ENCODE measurements at places on chromosomes 12 and 14.

DNA sequence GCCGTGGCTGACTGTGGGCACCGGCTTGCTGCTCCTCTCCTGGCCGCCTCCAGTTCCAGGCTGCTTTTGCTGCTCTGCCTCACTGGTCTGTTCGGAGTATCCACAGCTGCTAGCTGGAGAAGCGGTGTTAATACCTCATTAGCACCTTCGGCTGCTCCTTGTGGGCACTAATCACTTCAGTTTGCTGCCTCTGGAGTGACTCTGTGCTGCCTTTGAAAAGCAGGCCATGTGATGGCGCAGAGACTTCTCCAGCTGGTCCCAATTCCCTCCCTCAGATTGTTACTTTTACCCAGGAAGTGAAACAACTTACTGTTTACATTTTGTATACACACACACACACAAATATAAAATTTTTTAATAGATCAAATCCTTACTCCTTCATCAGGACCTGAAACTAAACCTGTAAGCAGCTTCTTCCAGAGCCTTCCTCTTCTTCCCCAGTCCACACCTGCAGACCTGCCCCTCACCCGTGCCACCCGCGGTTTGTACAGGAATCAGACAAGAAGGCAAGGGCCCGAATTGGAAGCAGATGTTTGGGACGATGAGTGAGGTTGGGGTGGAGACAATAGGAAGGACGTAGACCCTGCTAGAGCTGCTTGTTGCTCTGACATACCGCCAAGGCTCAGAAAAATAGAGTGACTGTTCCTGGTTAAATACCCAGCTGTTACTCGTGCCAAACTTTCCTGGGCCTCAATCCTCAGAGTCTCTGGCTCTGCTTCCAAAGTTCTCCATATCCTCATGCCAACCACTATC is 41.5 kb upstream of the LTBP2 start:
- DNase-seq = no peak

DNA sequence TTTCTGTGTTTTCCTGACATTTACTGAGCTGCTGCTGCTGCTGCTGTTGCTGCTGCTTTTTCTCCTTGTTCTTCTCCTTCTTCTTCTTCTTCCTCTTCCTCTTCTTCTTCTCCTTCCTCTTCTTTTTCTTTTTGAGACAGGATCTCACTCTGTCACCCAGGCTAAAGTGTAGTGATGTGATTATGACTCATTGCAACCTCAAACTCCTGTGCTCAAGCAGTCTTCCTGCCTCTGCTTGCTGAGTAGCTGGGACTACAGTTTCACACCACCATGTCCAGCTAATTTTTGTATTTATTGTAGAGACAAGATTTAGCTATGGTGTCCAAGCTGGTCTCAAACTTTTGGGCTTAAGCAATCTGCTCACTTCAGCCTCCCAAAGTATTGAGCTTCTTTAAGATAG is 95.8 kb downstream of the TMTC3 start:
- DNase-seq = no peak

DNA sequence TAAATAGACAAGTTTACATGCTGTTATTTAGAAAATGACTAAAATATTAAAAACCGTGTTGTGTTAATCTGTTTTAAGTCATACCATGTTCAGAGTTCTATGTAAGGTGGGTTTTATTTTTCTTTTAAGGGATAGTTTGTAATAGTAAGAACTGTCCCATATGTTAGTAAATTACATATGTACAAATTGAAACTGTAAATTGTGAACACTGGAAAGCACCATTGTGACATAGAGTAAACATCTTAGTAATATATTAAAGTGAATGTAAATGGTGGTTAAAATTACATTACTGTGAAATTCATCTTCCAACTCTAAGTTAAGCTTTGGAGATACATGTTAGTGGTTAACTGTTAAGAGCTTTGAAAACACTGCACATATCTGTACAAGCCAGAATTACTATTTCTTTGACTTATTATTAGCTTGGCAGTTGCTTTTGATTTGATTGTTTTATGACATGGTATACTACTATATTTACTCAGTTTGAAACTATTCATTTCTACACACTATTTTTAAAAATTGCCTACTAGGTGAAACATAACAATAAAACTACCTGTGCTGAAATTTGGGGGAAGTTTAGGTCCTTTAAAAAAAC is 27.4 kb upstream of the DIP2B start:
- DNase-seq = no peak

DNA sequence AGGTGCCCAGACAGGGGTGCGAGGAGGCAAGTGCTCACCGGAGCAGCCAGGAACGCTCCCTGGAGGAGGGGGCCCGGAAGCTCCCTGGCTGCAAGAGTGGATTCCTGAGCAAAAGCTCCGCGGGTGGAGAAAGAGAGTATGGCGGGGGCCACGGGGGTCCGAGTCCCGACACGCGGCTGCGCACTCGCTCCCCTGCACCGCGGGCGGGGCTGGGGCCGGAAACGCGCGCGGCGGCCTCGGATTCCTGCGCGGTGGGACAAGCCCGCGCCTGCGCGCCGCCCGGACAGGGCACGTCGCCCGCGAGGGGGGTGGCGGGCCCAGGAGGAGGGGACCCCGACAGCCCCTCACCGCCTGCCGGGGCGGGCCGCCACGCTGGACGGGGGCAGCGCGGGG is 27.8 kb upstream of the GPR132 start:
- DNase-seq = peak; percentile 73

GRCh38 chr14:23492618-23493272 is 23.2 kb downstream of the NGDN start:
- no peak for DNase-seq

DNA sequence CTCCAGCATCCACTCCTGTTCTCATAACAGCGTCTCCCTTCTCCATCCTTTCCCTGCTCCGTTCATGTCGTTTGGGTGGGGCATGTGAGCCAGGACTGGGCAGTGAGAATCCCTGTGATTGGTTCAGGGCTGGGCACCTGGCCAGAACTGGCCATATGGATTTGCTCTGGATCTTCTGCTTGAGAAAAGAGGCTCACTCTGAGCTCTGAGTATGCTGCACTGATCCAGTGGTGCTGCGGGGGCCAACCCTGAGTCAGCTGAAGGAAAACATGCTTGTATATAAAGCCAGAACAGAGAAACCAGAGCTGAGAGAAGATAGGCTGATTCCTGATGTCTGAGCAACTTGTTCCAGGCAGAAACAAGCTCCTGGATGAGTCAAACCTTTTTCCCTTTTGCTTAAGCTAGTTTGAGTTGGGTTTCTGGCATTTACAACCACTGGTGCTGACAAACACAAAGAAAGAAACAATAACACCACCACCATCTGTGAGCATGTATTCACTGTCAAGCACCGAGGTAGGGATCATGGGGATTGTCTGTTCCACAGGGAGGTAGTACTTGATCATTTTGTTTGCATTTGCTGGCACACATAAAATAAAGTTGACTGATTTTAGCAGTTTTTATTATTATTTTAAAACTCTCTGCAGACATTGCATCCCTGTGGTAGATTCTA is 14.0 kb upstream of the HPD start:
- DNase-seq = no peak

DNA sequence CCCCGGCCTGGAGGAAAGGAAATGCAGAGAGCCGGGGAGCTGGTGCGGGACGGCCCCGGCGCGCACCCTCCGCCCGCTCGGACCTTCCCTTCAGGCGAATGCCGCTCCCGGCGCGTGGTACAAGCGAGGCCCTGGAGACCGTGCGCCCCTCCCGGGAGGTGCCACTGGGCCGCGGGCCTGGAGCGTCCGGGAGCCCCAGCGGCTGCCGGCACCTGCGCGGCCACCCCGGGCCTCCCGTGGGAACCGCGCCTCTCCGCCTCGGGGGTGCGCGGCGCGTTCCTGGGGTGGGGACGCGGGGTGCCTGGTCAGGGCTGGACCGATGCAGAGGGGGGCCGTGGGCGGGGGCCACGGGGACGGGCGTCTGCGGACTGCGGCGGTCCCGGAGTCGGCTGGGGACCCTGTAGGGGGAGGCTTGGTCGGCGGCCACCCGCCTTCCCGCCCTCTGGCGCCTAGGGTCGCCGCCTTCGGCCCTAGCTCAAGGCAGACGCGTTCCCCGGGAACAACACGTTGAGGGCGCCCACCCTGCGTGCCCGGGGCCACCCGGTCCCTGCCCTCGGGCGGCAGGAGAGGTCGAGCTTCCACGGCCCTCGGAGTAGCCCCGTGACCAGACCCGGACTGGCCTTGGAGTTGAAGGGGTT is 599 bp downstream of the PAPLN start:
- no peak for DNase-seq

GRCh38 chr12:101042211-101042610 is 167.8 kb downstream of the SLC5A8 start:
- no peak for DNase-seq

GRCh38 chr14:104576232-104576969 is 3.2 kb upstream of the C14orf180 start:
- DNase-seq = no peak

DNA sequence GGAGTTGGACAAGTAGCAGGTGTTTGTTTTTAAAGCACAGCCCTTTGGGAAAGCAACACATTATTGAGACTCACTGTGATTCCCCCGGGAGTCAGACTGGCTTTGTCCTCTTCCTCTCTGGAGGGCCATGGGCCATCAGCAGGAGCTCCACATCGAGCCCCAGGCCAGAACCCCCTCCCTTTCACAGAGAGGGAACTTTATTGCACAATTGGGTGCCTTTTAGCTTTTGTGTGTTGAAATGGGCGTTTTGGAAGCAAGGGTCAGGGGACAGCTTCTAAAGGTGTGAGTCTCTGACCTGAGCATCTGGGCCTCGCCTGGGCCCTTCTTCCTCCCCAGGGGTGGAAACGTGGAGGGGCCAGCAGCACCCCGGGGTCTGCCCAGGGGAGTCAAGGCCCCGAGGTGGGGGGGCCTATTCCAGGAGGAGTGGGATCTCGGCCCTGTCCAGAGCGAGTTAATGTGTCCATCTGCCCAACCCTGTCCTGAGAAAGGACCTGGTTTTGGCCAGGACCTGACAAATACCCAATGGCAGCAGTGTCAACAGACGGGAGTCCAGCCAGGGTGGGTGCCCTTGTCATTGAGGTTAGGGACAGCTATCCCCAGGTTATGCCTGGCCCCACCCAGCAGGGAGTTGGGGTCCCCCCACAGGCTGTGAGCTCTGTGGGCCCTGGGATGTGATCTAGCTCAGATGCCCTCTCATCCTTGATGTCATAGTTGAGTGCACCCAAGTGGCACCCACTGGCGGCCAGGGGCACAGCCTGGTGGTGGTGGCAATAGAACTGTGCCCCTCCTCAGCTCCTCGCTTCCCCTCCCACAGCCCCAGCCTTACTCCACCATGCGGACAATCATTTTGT is 37.1 kb downstream of the SLC8B1 start:
- DNase-seq = no peak

DNA sequence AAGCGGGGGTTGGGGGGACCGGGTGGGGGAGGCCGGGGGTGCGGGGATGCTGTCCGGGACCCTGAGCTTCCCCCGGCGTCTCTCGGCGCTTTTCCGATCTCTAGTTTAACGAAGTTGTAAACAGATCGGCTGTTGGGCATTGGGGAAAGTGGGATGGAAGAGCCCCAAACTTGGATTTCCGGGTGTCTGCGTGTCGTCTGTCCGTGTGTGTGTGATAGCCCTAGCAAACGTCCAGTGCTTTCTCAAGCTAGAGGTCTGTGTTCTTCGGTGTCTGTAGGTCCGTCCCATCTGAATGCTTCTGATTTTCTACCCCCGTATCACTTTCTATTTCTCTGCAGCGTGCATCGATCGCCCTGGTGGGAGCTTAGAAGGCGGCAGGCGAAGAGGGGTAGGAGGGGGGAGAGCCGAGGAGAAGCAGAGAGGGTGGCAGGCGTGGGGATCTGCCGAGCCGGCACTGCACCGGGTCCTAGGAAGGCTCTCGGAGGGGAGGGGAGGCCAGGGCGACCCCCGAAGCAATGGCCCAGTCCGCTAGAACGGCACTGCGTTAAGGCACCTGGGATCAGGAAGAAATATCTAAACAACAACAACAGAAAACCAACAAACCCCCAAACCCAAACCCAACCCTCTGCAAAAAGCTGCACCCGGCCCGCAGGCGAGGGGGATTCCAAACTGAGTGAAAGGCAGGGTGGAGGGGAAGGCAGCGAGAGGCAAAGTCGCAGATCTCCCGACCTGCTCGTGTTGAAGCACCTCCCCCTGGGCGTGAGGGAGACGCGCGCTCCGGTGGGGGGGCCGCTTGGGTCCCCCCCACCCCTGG is 1.0 kb downstream of the KCNA1 start:
- DNase-seq = peak; percentile 2

GRCh38 chr14:76106188-76106587 is 45.5 kb upstream of the GPATCH2L start:
- no peak for DNase-seq

GRCh38 chr14:80446356-80446755 is 235.1 kb upstream of the DIO2 start:
- DNase-seq = no peak

DNA sequence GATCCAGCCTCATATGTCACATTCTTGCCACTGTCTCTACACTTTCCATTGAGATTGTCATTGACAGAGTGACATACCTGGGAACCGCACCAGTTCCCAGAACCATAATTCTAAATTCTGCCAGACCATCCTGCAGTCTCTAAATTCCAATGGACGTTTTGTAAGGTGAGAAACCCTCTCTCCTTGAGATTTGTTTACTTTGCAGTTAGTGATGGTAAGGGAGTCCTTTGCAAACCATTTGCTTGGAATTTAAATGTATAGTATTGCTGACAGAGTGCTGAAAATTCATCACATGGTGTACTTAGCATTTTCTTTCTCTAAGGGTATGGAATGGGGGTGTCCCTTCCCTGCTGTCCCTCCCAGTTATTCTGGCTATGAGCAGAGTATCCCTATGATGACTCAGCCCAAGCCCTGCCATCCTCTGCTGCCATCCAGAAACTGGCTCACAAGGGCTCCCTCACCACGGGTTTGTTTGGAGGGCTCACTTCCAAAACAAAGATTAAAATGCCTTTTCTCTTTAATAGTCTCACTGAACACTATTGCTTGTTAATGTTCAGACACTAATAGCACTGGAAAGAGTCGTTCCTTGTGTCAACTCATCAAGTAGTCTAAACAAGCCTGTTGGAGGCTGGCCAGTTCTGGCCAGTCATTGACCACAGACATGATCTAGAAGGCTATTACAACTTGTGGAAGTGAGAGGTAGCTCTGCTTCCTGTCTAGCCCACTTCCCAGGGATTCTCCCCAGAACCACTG is 129.0 kb upstream of the HMGA2 start:
- DNase-seq = no peak

DNA sequence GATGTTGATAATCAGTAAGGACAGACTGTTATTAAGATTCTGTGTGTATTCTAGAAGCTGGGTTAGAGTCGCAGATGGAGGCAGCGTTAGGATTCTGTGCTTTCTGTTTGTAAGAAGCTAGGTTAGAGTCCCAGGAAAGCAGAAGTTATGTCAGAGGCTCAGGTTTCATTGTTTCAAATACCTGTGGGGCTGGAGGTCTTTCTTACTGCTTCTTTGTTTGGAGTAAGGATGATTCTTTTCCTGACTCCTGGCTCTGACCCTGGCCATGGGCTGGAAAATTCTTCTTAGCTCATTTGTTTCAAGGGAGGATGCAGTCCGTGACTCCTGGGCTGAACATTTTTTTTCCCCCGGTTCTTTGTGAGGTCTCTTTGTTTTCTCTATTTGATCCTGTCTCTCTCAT is 5.2 kb downstream of the MUCL1 start:
- no peak for DNase-seq

All from CD4-positive, alpha-beta T cell treated with Interleukin-17A for 1 hour (primary cell).